GF-D8 (cell line): ENCODE measurements at places on chromosomes 12 and 14.

DNA sequence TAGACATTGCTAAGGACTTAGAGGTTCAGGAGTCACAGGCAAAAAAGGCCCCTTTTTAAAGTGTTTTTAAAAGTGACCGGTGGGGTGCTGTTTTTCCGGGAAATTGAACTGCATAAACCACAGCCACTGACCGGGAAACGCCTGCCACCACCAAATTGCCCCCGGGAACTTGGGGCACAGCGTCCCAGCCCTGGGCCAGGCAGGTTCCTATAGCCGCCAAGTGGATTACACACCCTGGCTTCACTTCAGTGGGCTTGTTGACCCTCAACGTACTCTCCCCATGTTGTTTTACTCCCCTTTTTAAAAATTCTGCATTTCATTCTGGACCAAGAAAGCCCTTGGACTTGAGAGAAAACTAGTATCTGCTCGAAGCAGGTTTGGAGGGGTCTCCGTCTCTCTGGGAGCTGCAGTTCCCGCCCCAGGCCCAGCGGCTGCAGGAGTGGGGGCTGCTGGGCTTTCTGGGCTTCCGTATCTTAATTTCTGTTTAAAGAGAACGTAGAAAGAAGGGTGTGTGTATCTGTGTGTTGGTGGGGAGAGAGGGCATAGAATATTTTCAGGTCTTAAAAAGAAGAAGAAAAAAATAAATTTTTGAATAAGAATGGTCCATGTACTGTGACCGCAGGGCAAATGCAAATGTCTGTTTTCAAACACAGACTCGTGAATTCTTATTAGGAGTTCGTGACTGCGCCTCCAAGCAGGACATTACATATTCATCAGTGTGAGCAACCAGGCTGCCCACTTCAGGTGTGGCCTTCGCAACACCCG is 82.9 kb downstream of the PAPOLA start:
- no peak for DNase-seq

- no peak for DNase-seq
These were observed at the start of gene SMOC1 for GRCh38 chr14:69879175-69880043. Gene SMOC1 (plus strand): TSS chr14:69879416. CDS start chr14:69879679, 263 bp downstream.

GRCh38 chr12:42819846-42820245 is 230.3 kb upstream of the PRICKLE1 start:
- no peak for DNase-seq

DNA sequence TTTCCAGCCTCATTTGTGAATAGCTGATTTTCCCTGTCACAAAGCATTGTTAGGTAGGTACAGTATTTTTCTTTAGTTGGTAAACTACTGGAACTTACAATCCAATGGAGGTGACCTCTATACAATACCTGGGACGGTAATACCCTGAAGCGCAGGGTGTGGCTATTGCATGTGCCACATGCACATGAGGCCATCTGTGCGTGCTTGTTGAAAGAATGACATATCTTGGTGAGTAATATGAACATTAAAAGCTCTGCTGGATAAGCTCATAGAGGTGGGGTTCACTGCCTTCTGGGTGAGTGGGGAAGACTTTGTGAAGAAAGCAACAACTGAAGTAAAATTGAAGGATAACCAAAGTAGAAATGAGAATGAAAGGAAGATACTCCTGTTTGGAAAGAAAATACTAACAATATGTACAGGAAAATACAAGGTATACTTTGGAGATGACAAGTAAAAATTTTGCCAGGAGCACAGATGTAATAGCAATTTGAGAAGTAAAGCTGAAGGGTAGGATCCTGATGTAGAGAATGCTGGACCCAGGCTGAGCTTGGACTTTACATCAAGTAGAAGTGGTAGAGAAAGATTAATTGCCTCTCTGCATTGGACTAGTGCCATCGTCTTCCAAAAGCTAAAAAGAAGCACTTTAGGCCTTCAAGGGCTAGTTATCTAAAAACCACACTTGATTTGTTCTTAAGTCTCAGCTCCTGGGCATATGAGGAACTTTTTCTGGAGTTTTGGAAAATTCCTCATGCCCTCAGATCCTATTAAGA is 97.1 kb downstream of the SLC38A6 start:
- no peak for DNase-seq

GRCh38 chr12:98754095-98754494 is 109.0 kb downstream of the APAF1 start:
- DNase-seq = no peak

GRCh38 chr14:74035556-74035955 is 16.4 kb downstream of the BBOF1 start:
- no peak for DNase-seq

GRCh38 chr12:130787041-130787440 is 52.0 kb downstream of the STX2 start:
- DNase-seq = no peak

DNA sequence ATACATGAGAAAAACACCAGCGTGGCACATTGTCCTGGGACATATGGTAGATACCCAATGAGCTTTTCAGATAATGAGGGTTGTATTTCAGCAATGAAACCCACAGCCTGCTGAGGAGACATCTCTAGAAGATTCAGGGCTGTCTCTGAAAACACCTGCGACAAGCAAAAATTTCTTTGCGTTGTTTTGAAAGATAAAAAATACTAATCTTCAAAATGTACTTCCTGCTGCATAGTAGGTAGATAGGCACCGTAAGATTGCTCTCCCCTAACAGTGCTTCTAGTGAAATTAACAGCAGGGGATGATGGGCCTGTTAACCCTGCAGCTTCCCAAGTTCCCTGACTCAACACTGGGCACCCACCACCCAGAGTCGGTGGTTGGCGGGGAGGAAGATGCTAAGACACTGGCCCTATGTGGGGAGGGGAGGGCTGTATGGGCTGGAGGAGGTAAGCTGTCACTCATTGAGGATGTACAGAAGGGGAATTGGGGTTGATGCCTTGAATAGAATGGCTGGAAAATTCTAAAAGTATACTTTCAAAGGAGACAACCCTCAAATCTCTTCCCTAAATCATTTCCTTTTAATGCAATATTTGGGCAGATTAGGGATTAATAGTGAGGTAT is 20.0 kb downstream of the ZFP36L1 start:
- no peak for DNase-seq

DNA sequence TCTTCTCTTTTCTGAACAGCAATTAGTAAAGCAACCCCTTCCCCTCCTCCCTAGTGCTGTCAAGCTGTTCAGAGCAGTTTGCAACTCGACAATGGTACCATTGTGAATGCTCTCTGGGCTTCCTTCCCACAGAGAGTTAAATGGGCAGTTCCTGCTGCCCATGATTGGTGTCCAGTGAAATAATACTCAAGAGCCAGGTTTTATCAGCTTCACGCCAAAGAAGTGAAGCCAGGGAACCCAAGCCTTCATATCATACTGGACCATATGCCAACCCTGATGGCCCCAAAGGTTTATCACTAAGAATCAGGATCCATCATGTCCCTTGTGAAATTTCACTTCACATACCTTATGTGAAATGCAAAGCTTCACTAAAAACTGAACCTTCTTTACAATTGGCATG is 24.7 kb downstream of the INSM2 start:
- DNase-seq = no peak

- no peak for DNase-seq
These were observed 500.1 kb upstream of the CCDC196 start for GRCh38 chr14:65986041-65986440.

GRCh38 chr12:76055393-76055792 is 23.8 kb upstream of the PHLDA1 start:
- DNase-seq = no peak

GRCh38 chr12:31120392-31121008 is 46.8 kb downstream of the DDX11 start:
- DNase-seq = no peak

GRCh38 chr14:43765474-43765873 is 741.6 kb downstream of the FSCB start:
- no peak for DNase-seq

- DNase-seq = no peak
These were observed 50.3 kb downstream of the SNAPC1 start for GRCh38 chr14:61812347-61813095.

DNA sequence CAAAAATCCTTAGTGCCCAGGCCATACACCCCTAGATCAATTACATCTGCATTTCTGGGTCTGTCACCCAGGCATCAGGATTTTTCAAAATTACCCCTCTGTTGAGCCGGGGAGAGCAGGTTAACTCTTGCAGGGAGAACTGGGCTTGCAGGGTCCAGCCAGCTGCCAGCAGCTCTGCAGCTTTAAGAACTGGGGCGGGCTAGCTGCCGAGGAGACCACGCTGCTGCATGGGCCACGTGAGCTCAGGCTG is at the start of gene DGLUCY:
Gene DGLUCY (plus strand): TSS at position 245 of the 250 bp plus-strand sequence. CDS start 46,222 bp downstream, outside the sequence.
- DNase-seq = no peak
